ENCODE measurements at places on chromosomes 5 and 9. TPM values are rescaled to one million over a fixed set of nuclear protein-coding genes. Genes with fewer than 3 reads are reported as not detected.

ZDHHC11B gene
- total RNA-seq = not detected

ECSCR gene
- 2.2 TPM for total RNA-seq

HTR1A gene
- not detected for total RNA-seq

GLRA1 gene
- total RNA-seq = not detected

Measured in smooth muscle cell of the pulmonary artery (primary cell).